Fibroblast of skin of scalp (primary cell): ENCODE measurements at places on chromosomes 2 and 18.

DNA sequence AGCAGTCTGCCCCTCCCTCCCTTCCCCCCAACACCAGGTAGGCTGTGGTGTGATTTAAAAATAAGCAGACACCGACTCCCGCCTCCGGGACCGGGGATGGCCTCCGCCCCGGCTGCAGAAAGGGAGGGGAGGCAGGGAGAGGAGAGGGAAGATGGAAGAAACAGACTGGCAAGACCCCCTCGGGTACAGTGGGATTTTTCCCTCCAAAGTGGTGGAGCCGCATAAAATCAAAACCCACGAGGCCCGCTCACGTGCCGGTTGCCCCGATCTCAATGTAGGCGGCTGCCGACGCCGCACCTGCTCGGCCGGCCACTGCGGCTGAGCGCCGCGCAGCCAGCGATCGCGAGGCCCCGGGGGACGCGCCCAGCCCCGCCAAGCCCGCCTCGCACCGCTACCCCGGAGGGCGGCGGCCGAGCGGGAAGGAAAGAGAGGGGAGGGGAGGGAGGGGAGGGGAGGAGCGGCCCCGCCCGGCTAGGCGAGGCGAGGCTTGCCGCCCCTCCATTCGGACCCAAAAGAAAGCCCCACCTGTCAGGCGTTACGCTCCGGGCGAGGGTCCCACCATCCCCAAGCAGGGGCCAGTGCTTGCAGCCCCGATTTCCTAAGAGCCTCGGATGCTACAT lies 811 bp downstream of the ADD2 start:
- DNase-seq = no peak

- DNase-seq = no peak
Measured at GRCh38 chr18:9829397-9829712, 56.4 kb upstream of the TXNDC2 start.

- DNase-seq = no peak
Measured at GRCh38 chr2:98607741-98608115, 584 bp downstream of the COA5 start.

- no peak for DNase-seq
Measured at GRCh38 chr18:40249390-40250080, 1705.5 kb upstream of the PIK3C3 start.

DNA sequence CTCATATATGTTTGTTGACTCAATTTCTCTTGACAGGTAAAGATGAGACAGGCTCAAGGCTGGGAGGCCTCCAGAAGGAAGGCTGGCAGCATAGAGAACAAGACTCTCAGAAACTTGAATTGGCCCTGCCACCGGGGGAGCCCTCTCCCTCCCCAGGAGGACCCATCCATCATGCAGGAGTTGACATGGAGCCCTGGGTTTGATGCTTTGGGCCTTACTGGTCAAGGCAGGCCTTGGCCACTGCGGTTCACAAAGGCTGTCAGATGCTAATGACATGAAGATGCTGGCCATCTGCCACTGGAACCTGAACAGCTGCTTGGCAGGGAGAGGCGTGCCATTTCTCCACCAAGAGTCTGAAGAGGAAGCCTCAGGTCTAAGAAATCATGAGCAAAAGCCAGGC lies 193.6 kb downstream of the MTCL1 start:
- DNase-seq = no peak

GRCh38 chr2:46917628-46918027 lies 2.0 kb upstream of the MCFD2 start:
- no peak for DNase-seq
